ENCODE measurements at places on chromosomes 4 and X.

GRCh38 chr4:98873059-98873458 lies 55.9 kb downstream of the EIF4E start:
- no peak for DNase-seq

- DNase-seq = no peak
These were observed 10.9 kb downstream of the DRD5 start for GRCh38 chr4:9792381-9792780.

DNA sequence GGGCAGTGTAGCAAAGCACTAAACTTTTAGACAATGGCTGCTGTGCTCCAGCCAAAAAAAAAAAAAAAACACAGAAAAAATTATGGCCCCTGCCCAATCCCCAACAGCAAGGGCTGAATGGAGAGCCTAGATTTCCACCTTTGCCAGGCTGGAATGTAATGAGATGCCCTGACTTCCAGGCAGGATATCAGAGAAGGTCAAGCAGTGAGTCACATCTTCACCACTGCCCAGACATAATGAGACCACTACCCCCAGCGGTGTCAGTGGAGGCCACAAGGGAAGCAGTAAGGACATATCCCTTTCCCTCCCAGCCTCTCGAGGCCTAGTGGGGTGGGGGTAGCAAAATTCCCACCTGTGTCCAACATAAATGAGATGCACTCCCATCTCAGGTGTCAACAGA lies 216.3 kb upstream of the LEF1 start:
- DNase-seq = no peak

DNA sequence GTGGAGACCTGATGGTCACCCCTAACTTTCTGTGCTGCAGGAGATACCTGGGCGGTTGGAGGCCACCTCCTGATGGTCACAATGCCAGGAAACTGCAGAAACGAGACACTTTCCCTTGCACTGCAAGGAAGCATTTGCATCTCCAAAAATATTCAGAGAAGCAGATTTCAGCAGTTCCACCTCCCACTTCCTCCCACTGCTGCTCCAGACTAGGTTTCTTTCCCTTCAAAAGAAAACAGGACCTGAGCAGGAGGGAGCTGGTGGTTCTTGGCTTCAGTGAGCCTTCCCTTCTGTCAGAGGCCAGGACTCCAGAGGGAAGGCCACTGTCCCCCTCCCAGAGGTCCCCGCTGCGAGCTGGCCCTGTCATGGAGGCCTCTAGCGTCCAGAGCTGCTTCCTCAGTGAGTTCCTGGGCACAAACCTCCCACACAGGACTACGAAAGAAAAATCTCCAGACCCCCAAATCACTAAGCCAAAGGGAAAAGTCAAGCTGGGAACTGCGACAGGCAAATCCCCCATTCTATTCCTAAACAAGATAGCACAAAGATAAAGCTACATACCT lies 35.9 kb downstream of the GPM6B start:
- no peak for DNase-seq

GRCh38 chrX:34903316-34903715 lies 39.3 kb upstream of the FAM47B start:
- DNase-seq = no peak

All from stimulated activated CD4-positive, alpha-beta T cell treated with anti-CD3 and anti-CD28 coated beads, Interleukin-15, amount 100 ng/mL, for 1 hour (primary cell).